Activated naive CD4-positive, alpha-beta T cell treated with anti-CD3 and anti-CD28 coated beads, Interleukin-2, amount 50 U/mL, for 16 hours (primary cell): ENCODE measurements at places on chromosomes 6 and 20.
A peak's percentile ranks its signal among the peaks of the same experiment; 100 is the strongest.

DNA sequence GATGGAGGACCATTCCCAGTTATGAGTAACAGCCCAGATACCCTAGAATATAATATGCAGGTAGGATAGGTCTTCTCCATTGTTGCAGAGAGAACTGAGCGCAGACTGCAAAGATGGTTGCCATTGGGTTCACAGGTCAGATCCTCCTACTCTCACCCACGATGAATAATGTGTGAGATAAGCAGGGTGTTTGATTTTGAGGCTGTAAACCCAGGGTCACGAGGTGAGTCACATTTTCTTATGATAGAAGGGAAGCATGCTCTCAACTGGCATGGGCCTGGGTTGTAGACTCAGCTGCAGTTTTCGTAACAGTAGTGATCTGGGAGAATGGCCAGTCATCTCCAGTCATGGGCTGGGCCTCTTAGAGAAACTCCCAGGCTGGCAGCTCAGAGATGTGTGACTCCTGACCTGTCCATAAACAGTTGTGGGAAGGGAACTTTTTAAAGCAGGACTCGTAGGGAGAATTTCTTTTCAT, 74.2 kb downstream of the CD164 start:
- no peak for DNase-seq

- no peak for DNase-seq
Observed at GRCh38 chr20:17621229-17621968, 51.5 kb downstream of the DSTN start.

DNA sequence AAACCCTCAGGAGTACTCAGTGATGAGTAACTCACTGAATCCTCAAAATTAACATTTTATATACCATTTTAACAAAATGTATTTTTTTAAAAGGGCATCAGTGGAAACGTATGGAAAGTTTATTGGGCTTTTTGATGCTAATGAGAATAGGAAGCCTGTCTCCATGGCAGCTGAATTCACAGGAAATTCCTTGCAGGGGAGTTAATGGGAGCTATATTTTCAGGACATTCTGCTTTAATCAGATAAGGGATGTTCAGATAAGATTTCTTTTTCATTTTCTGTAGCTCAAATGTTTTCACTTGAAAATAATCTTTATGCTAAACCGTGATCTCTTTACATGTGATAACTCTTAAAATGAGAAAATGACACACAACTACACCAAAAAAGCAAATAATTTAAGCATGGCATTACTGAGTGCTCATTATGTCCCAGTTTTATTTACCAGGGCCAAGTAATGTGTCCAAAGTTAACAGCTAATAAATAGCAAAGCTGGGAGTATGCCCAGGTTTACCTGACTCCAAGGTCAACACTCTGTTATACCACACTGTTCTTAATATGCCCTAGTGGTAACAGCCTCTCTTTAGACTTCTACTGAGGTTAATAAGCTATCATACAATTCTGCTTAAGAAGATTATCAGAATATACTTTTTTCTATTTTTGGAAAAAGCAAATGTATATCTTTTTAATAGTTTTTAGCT, 348.1 kb downstream of the GRIK2 start:
- no peak for DNase-seq

DNA sequence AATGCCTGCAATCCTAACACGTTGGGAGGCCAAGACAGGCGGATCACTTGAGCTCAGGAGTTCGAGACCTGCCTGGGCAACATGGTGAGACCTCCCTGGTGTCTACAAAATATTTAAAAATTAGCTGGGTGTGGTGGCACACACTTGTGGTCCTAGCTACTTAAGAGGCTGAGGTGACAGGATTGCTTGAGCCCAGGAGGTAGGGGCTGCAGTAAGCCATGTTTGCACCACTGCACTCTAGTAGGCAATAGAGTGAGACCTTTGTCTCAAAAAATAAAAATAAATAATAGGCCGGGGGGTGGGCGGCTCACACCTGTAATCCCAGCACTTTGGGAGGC, 18.3 kb upstream of the RIPOR3 start:
- DNase-seq, result no peak

- peak; percentile 85 for DNase-seq
Observed at GRCh38 chr6:30490026-30490876, 942 bp downstream of the HLA-E start.

- DNase-seq, result no peak
Observed at GRCh38 chr6:134686071-134686470, 263.8 kb downstream of the ALDH8A1 start.

- DNase-seq, result no peak
Observed at GRCh38 chr6:139544701-139545057, 170.2 kb upstream of the CITED2 start.

DNA sequence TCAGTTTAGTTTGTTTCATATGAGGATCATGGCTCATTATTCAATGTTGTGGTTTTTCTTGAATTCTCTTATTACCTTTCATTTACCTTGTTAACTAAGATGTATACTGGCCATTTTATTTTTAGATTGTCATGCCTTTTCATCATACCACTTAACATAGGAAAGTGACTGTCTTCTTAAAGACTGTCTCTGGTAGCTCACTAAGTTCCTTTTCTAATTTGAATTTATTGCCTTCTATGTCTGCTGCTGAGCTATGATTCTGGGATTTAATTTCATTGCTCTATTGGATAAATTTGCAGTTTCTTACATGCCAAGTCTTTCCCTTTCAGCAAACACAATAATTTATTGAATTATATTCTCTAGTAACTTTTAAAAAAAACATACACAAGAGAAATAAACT, 49.5 kb upstream of the ANKEF1 start:
- DNase-seq, result no peak

DNA sequence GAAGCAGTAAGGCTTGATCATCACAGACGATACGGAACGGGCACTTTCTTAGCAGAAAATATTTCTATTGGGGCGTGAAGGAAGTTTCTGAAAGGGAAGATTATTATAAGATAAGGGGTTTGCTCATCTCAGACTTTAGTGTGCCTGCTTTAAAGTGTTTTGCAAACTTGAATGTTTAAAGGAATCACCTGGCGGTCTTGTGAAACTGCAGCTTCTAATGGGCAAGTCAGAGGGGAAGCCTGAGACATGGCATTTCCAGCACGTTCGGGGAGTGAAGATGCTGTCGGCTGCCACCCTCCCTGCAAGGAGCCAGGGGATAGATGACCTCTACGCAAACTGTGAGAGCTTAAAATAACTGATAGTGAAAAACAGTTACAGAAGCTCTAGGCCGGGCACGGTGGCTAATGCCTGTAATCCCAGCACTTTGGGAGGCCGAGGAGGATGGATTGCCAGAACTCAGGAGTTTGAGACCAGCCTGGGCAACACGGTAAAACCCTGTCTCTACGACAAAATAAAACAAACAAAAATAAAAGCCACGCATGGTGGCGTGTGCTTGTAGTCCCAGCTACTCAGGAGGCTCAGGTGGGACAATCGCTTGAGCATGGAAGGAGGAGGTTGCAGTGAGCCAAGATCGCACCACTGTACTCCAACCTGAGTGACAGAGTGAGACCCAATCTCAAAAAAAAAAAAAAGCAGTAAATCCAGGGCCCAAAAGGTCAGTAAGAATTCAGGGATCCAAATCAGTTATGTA, 2.3 kb upstream of the KIF16B start:
- DNase-seq, result no peak

GRCh38 chr6:128358244-128358776, 162.1 kb downstream of the PTPRK start:
- DNase-seq, result no peak

DNA sequence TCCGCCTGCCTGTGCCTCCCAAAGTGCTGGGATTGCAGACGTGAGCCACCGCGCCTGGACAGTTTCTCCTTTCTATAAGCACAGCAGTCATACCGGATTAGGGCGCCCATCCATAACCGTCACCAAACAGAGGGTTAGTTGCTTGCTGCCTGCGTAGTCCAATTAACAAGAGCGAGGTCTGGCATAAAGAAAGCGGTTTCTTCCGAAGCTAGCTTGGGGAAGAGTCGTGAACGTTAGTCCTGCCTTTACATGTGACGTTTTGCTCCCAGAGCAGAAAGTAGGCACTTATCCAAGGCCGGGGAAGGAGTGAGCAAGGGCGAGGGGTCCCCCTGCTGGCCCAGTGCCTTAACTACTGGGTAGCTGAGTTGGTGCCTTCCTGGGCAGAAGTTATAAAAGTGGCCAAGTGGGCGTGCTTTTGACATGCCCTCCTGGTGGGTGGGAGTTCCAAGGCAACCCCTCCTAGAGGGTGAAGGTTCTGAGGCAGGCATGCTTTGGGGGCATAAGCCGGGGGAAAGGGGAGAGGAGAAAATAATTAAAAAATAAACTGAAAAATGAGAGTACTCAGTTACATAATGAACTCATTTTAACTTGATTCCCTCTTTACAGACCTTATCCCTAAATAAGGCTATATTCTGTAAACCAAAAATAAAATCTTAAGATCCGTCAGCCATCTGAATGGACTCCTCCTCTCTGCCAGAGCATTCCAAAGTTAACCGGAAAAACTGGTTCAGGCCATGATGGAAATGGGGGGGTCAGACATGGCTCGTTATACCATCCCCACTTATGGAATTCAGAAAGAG, 88.0 kb downstream of the FAM217A start:
- peak; percentile 77 for DNase-seq

DNA sequence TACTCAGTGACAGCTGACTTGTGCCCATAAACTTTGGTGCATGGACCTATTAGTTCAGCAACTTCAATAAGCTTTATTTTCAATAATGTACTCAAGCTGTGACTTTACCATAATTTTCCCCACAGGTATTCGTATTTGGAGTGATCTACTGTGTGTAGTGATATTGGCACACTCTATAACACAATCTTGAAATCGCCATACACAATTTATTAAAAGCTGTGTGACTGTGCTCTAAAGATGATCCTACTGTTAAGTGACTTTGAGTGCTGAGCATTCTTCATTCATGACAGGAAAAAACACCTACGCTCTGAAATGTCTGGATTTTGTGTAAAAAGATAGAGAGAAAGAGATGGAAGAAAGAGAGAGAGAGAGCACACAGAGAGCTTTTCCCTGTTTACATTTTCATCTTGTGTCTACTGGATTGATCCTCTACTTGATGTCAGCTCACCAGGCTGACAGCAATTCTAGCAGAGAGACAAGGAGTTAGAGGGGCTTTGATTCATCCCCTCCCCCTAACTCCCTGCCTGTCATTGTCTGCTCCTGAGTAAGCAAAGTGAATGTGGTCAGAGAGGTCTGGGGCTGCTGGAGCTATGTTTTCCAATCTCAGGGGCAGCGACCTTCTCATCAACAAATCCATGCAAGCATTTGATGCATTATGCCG, 538.7 kb upstream of the POU3F2 start:
- no peak for DNase-seq

GRCh38 chr6:135985471-135985870, 134.0 kb downstream of the PDE7B start:
- DNase-seq, result no peak

DNA sequence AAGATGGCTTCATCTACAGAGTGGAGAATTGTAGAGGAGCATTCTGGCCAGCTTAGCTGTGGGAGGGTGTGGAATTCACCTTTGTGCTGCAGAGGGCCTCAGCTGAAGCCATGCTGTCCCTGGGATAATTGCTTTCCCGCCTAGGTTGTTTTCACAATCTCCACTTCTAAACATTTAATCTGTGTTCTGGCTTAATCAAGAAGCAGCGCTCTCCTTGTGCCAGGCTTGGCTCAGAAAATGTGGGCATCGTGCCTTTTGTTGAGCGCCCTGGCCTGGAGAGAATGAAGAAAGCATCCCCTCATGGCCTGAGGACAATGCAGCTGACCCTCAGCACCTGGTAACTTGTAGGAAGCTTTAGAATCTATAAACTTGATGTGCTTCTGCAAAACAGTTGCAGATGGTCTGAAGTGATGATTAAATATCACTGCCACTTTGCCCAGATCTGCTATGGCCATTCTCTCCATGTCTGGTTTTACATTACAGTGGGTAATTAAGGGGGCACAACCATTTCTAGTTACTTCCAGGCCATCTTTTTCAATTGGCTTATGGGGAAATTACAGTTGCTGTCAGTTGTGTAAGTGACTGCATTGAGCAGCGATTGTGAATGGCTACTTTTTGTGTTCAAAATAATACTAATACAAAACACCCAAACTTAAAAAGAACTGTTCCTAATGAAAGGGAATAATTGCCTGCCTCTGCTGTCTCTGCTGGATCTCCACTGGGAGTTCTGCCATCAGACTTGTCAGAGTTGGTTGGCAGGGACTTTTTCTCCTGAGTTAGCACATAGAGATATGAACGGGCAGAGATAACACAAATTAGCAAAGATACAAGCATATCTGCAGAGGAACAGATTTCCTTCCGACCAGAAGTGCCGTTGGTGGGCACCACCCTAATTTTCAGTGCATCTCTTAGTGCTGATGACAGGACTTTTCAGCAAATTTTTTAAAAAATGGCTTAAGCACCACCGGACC, 18.4 kb downstream of the CTNNBL1 start:
- no peak for DNase-seq

GRCh38 chr6:79872986-79873385, 74.4 kb downstream of the ELOVL4 start:
- no peak for DNase-seq

DNA sequence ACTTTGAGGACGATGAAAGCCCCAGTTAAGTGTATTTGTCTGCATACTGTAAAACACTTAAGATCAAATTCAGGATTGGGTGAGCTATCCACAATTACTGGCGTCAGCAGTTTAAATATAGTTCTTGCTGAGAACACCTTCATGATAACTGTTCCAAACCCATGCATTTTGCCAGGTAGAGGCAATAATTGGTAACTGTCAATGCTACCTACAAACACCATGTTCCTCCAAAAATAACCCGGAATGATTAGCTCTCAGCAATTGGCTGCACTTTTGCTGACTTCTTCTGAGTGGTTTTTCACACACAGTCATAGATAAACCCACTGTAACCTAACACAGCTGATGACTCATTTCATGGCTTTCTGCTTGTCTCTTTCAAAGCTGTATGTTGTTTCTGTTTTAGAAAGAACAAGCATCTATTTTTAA, 1358.6 kb upstream of the GJE1 start:
- no peak for DNase-seq

- no peak for DNase-seq
Observed at GRCh38 chr6:137931849-137932465, 64.9 kb downstream of the TNFAIP3 start.

- DNase-seq, result no peak
Observed at GRCh38 chr6:103983011-103983410, 876.7 kb downstream of the HACE1 start.

GRCh38 chr6:154773610-154774089, 40.4 kb downstream of the SCAF8 start:
- DNase-seq, result no peak

- DNase-seq, result no peak
Observed at GRCh38 chr20:10780901-10781300, 107.1 kb upstream of the JAG1 start.
